ENCODE measurements at places on chromosomes 7 and 10. TPM values are rescaled to one million over a fixed set of nuclear protein-coding genes. Genes with fewer than 3 reads are reported as not detected.
A peak's percentile ranks its signal among the peaks of the same experiment; 100 is the strongest.

Gene LIPJ
- total RNA-seq: 0.15 TPM

Gene GPR158
- total RNA-seq: not detected

- DNase-seq: no peak
- H3K36me3 ChIP-seq: no peaks in the 10 kb centered on the region
- no peaks in the 10 kb centered on the region for H3K27me3 ChIP-seq
- no peaks in the 10 kb centered on the region for H3K4me1 ChIP-seq
- no peak overlapping the region for H3K4me3 ChIP-seq
Observed at GRCh38 chr7:90173127-90173844, 19.0 kb downstream of the STEAP1 start.

DNA sequence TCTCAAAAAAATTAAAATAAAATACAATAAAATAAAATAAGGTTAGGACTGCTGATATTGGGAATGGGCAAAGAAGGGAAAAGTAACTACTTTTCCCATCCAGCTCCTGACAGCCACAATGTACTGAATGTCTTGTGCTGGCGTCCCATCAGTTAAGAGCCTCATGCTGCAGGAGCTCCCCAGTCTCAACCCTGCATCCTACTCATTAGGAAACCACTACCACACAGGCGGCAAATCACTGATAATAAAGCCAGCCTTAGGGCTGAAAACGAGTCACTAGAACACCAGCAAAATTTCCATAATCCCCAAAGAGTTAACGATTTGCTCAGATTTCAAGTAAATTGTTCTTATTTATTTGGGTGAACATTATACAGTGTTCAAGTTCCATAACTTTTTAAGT lies 4.3 kb downstream of the YWHAG start:
- no peaks in the 10 kb centered on the region for H3K36me3 ChIP-seq
- no peak overlapping the region for H3K4me3 ChIP-seq
- no peak overlapping the region for H3K27ac ChIP-seq
- H3K27me3 ChIP-seq: no peaks in the 10 kb centered on the region
- no peak for DNase-seq

DNA sequence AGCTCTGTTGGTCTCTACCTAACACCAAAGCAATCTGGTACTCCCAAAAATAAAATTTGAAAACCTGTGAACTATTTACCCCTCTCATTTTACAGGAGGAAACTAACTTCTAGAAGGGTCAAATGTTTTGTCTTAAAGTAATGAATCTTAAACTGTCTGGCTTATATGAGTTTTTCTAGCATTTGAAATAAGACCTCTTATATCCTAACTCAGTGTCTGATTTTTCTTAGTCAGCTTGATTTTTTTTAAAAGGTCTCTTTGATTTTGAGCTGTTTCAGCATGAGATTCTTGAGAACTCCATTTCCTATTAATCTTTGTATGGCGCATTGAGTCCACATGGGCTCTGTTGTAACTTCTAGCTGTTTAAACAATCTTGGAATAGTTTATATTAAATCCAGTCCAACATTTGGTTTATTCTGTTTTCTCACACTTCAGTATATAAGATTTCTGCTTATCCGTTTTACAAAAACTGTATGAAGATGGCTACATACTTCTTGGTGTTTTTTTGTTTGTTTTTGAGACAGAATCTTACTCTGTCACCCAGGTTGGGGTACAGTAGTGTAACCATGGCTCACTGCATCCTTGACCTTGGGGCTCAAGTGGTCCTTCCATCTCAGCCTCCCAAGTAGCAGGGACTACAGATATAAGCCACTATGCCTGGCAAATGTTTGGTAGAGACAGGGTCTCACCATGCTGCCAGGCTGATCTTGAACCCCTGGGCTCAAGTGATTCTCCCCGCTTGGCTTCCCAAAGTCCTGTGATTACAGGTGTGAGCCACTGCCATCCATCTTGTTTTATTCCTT lies 91.1 kb downstream of the PPP1R9A start:
- no peaks in the 10 kb centered on the region for H3K36me3 ChIP-seq
- H3K27me3 ChIP-seq: no peaks in the 10 kb centered on the region
- H3K4me1 ChIP-seq: no peaks in the 10 kb centered on the region
- DNase-seq: no peak

GRCh38 chr10:129594811-129595210 lies 127.8 kb downstream of the MGMT start:
- no peaks in the 10 kb centered on the region for H3K36me3 ChIP-seq
- no peaks in the 10 kb centered on the region for H3K27me3 ChIP-seq
- H3K27ac ChIP-seq: no peak overlapping the region
- H3K4me1 ChIP-seq: no peaks in the 10 kb centered on the region

- no peaks in the 10 kb centered on the region for H3K27me3 ChIP-seq
- H3K27ac ChIP-seq: no peak overlapping the region
- H3K4me1 ChIP-seq: peaks cover 3% of the 10 kb centered on the region
Observed at GRCh38 chr7:43782768-43783555, 24.5 kb downstream of the BLVRA start.

DNA sequence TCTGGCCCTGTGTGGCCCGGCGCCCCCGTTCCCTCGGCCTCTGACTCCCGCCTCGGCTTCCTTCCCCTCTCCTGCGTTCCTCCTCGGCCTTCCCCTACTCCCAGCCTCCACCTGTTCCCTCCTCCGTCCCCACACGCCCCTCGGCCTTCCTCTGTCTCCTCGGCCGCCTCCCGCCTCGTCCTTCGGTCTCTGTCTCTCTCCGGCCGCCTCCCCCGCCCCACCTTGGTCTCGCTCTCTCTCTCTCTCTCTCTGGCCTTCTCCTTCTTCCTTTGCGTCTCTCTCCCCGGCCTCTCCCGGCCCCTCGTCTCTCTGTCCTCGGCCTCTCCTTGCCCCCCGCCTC lies 588 bp downstream of the GET4 start:
- H3K4me3 ChIP-seq: peak overlapping the region; percentile 95
- H3K36me3 ChIP-seq: no peaks in the 10 kb centered on the region
- peaks cover 22% of the 10 kb centered on the region for H3K4me1 ChIP-seq

DNA sequence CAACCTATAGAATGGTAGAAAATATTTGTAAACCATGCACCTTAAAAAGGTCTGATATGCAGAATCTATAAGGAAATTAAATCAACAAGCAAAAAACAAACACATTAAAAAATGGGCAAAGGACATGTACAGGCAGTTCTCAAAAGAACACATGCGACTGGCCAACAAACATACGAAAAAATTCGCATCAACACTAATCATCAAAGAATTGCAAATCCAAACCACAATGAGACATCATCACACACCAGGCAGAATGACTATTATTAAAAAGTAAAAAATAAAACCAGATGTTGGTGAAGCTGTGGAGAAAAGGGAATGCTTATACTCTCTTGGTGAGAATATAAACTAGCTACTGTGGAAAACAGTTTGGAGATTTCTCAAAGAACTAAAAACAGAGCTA lies 33.2 kb downstream of the TMEM229A start:
- H3K4me3 ChIP-seq: no peak overlapping the region
- no peak overlapping the region for H3K27ac ChIP-seq
- no peaks in the 10 kb centered on the region for H3K36me3 ChIP-seq
- H3K27me3 ChIP-seq: no peaks in the 10 kb centered on the region
- no peaks in the 10 kb centered on the region for H3K4me1 ChIP-seq

DNA sequence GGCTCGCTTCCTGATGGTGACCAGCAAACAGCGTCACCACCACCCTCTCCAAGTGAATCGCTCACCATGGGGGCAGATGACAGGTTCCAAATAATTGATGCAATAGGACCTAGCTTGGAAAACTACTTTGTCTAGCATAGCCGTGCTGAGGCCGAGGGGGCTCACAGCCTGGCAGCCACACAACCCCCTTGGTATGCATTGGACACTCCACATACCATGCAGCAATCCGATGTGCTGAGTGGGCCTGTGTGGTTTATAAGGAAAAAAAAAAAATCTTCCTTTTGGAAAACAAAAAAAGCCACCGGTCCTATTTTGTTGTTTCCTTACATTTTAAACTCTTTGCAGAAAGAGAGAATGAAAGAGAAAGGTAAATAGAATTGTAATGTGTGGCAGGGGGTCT lies 15.1 kb downstream of the GATA3 start:
- no peak for DNase-seq
- no peak overlapping the region for H3K4me3 ChIP-seq
- no peak overlapping the region for H3K27ac ChIP-seq

DNA sequence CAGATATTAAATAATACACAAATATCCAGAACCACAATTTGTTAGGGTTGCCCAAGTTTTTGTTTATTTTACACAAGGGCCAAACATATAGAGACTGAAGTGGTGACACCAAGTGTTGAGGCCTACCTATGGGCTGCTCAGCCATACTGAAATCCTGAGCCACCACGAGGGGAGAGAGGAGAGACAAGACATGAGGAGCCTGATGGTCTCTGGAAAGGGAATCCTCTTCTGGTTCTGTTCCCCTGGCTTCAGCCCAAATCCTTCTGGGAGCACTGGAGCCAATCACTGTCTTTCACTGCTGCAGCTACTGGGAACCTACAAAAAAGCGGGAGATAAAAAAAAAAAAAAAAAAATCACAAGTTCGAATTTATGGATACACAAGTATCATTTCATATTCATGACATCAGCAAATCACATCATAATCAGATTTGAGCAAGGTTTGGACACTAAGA lies 1.9 kb downstream of the SKIDA1 start:
- H3K27me3 ChIP-seq: no peaks in the 10 kb centered on the region
- peaks cover 4% of the 10 kb centered on the region for H3K4me1 ChIP-seq
- H3K36me3 ChIP-seq: no peaks in the 10 kb centered on the region
- peak; percentile 69 for DNase-seq
- peak overlapping the region; percentile 100 for H3K27ac ChIP-seq
- no peak overlapping the region for H3K4me3 ChIP-seq

- no peaks in the 10 kb centered on the region for H3K27me3 ChIP-seq
- H3K36me3 ChIP-seq: no peaks in the 10 kb centered on the region
- H3K4me1 ChIP-seq: no peaks in the 10 kb centered on the region
Observed at GRCh38 chr10:92969151-92969550, 91.4 kb upstream of the CYP26C1 start.

DNA sequence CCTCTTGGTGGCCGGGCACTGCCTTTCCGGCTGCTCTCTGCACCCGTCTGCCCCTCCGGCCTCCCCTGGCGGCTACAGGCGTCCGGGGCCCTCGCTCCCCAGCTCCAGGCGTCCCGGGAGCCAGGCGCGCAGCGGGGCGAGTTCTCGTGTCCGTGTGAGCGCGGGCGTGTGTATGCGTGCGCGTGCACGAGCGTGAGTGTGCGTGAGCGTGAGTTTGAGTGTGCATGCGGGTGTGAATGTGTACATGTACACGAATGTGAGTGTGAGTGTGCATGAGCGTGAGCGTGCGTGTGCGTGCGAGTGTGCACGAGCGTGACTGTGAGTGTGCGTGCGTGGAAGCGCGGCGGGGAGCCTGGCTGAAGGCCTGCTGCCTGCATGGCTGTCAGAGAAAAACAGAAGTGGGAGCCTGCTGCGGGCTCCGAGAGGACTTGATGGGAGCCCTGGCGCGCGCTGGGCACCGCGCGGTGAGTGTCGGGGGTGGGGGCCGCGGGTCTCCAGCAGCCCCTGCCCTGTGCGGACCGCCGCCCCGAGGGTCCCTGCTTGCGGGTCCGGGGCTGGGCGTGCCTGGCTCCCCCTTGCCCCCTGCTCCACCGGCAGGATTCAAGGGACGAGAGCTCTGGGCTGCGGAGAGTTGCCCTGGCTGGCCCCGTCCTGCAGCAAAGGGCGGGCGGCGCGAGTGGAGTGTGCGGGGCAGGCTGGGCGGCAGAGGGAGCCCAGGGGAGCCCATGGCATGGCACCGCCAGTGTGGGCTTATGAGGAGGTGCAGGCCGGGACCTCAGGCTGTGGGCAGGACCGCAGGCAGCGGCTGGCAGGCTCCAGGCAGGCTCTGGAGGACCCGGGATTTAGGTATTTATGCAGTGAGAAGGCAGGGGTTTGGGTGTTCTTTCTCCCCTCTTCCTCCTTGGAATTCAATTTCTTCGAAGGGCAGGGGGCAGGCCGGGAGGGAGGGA lies 75.8 kb upstream of the EN2 start:
- no peak overlapping the region for H3K27ac ChIP-seq
- H3K4me3 ChIP-seq: no peak overlapping the region
- peaks cover 7% of the 10 kb centered on the region for H3K4me1 ChIP-seq

All from ovary (tissue), 10 donors.